ENCODE measurements at places on chromosomes 3 and 15. TPM values are rescaled to one million over a fixed set of nuclear protein-coding genes. Genes with fewer than 3 reads are reported as not detected.

- H3K4me3 ChIP-seq = no peak overlapping the region
- DNase-seq = no peak
- H3K27me3 ChIP-seq = no peaks in the 10 kb centered on the region
- H3K27ac ChIP-seq = no peak overlapping the region
Measured at GRCh38 chr3:155326901-155327300, 33.4 kb upstream of the STRIT1 start.

BLM gene
- total RNA-seq = 14.0 TPM

CFAP100 gene
- not detected for total RNA-seq

GRCh38 chr3:159074756-159075701 lies 273.2 kb downstream of the MFSD1 start:
- DNase-seq = no peak
- H3K36me3 ChIP-seq = no peaks in the 10 kb centered on the region
- H3K4me3 ChIP-seq = no peak overlapping the region
- H3K4me1 ChIP-seq = no peaks in the 10 kb centered on the region
- no peak overlapping the region for H3K27ac ChIP-seq

CEMIP gene
- total RNA-seq = not detected

- H3K36me3 ChIP-seq = no peaks in the 10 kb centered on the region
- H3K4me3 ChIP-seq = peak within 1 kb of the TSS; percentile 74
- H3K4me1 ChIP-seq = peaks cover 23% of the 10 kb centered on the region
- peak within 1 kb of the TSS; percentile 93 for H3K27ac ChIP-seq
Measured at GRCh38 chr15:55588070-55588814, at the start of gene PYGO1. Gene PYGO1 (minus strand): TSS chr15:55588345. CDS start chr15:55587883, 462 bp downstream.

SV2B gene
- 0.89 TPM for total RNA-seq

SFMBT1 gene
- 38.2 TPM for total RNA-seq

DNA sequence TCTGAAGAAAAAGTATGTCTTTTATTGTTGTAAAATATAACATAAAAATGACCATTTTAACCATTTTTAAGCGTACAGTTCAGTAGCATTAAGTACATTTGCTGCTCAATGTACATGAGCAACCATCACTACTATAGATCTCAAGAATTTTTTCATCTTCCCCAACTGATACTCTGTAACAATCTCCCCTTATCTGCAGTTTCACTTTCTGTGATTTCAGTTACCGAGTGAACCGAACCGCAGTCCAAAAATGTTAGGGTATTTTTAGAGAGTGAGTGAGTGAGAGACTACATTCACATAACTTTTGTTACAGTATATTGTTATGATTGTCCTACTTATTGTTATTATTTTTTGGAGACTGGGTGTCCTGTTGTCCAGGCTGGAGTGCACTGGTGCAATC lies 9.0 kb upstream of the SLC25A26 start:
- no peak overlapping the region for H3K27ac ChIP-seq
- H3K4me1 ChIP-seq = no peaks in the 10 kb centered on the region
- no peak overlapping the region for H3K4me3 ChIP-seq

DNA sequence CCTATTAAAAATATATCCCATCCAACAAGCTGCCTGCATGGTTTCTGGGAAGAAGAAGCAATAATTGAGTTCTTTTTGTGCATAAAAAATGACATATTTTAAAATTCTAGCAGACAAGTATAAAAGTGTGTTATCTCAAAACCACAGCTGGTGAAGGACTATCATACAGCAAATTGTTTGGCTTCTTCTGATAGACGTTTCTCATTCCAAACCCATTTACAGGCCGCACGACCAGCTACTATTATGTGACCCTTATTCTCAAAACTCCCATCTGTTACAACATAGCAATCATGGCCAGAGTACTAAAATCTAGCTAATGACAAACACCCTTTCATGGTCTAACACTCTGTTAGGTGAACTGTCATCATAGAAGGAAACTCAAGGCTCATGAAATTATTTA lies 21.7 kb downstream of the ETFA start:
- no peak overlapping the region for H3K4me3 ChIP-seq
- no peaks in the 10 kb centered on the region for H3K27me3 ChIP-seq
- peaks cover 35% of the 10 kb centered on the region for H3K36me3 ChIP-seq
- peaks cover 24% of the 10 kb centered on the region for H3K4me1 ChIP-seq

IQCH gene
- total RNA-seq = 0.07 TPM

GRCh38 chr3:185920184-185920583 lies 17.6 kb downstream of the TRA2B start:
- peaks cover 8% of the 10 kb centered on the region for H3K4me1 ChIP-seq
- no peak for DNase-seq
- H3K36me3 ChIP-seq = peaks cover 98% of the 10 kb centered on the region
